IPS DF 19.7 (cell line): ENCODE measurements at places on chromosomes 2 and 18.

- no peak for DNase-seq
Observed at GRCh38 chr18:38663270-38663669, 1097.7 kb upstream of the CELF4 start.

DNA sequence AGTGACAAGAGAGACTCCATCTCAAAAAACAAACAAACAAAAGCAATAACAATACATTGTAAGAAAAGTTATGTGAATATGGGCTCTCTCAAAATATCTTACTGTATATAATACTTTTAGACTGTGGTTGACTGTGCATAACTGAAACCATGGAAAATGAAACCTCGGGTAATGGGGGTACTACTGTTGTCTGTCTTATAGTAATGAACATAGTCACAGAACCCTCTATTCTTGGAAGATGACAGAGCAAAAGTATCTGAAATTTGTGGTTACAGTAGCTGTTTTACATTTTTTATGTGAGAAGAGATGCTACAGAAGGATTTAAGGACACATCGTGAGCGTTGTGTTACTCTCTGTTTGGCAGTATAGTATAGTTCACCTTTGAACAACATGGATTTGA lies 60.5 kb downstream of the MAP4K4 start:
- no peak for DNase-seq

- no peak for DNase-seq
Observed at GRCh38 chr2:84995826-84996225, 24.9 kb downstream of the KCMF1 start.

DNA sequence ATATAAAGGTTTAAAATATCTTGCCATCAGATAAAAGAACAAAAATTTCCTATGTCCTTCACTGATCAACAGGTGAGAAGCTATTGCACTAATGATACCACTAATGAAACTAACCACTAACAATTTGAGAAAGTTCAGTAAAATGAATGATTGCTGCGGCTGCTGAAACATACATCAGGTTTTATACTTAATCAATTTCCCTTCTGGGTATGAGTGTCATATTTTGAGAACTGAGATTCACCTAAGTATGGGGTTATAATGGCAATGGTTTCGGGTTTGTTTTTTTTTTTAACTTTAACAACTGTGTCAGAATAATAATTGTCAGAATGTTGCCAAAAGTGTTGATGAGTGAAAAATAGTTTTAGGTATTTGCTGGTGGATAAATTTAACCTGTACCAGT lies 151.3 kb upstream of the SLC39A10 start:
- no peak for DNase-seq

DNA sequence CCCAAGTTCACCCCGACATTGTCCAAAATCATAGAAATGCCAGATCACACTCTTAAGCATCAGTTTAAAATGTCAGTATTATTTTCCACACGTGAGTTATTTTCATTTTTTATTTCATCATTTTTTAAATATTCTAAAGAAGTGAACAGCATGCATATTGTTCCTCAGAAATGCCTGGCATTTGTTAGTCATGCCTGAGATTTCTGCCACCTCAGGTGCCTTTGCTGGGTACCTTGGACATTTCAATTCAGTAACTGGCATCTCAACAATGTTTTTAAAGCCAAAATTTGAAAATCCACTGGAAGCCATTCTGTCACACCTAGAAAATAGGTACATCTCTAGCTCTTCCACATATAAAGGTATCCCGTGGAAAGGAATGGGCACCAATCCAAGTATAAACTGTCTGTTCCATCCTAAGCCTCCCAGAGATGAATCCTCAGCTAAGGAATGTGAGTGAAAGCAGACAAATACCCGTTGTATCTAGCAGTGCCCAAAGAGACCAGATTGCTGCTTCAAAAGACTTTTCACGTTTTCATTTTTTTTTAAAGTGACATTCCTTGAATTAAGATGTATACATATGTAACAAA lies 159.8 kb downstream of the ZNF385B start:
- DNase-seq = no peak

GRCh38 chr2:44974064-44974715 lies 32.7 kb downstream of the SIX3 start:
- DNase-seq = no peak

GRCh38 chr2:182064019-182064778 lies 78.5 kb downstream of the PPP1R1C start:
- no peak for DNase-seq

DNA sequence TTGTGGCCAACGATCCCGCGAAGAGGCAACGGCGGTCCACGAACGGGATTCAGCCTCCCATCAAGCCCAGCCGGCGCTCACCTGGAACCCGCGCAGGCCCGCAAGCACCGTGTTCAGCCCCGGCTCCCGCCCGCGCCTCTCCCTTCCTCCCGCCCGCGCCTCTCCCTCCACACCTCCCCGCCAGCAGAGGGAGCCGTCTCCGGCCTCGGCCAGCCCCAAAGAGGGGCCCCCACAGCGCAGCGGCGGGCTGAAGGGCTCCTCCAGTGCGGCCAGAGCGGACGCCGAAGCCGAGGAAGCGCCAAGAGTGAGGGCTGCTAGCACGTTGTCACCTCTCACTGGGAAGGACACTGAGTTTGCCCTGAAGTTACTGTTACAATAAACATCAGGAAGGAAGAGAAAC lies 55.3 kb upstream of the LAPTM4A start:
- DNase-seq = no peak

- no peak for DNase-seq
Observed at GRCh38 chr18:33560686-33561370, 17.2 kb upstream of the ASXL3 start.

DNA sequence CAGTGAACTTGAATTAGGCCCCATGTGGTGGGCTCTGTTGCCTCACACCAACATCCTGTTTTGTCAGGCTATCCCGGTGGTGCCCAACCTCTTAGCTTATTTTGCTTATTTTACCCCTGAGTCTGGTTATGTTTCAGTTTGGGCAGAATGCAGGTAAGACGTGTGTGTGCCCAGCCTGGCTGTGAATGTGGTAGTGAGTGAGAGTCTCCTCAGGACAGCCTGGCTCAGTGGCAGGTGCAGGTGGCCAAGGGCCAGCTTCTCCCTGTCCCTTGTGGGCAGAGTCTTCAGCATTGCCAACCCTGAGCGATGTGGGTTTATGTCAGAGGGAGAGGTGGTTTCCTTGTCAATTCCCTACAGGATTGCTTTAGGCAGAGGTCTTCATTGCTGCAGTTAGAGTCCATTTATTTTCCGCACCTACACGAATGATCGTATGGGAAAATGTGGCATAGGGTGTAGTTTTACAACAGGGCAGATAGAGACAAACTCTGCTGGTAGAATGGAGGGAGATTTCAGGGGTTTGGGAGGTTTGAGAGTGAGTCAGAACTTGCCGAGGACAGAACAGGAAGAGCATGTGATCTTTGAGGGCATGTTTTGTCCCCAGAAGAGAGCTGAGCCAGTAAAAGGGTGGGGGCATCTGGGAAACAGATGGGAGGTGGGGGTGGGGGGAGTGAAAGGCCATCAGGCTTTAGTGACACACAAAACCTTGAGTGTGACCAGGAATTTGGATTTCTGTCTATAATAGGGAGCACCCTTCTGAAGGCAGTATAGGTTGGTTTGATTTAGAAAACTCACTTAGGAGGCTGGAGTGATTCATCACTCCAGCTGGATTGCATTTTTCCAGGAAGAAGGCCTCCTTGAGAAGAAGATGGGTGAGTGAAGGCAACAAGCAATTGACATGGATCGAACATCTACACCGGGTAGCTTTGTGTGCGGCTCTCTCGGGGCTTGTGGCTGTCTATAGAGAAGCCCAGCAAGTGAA lies 156.2 kb upstream of the CELF4 start:
- DNase-seq = no peak

GRCh38 chr2:69344305-69344704 lies 42.7 kb downstream of the GFPT1 start:
- no peak for DNase-seq

DNA sequence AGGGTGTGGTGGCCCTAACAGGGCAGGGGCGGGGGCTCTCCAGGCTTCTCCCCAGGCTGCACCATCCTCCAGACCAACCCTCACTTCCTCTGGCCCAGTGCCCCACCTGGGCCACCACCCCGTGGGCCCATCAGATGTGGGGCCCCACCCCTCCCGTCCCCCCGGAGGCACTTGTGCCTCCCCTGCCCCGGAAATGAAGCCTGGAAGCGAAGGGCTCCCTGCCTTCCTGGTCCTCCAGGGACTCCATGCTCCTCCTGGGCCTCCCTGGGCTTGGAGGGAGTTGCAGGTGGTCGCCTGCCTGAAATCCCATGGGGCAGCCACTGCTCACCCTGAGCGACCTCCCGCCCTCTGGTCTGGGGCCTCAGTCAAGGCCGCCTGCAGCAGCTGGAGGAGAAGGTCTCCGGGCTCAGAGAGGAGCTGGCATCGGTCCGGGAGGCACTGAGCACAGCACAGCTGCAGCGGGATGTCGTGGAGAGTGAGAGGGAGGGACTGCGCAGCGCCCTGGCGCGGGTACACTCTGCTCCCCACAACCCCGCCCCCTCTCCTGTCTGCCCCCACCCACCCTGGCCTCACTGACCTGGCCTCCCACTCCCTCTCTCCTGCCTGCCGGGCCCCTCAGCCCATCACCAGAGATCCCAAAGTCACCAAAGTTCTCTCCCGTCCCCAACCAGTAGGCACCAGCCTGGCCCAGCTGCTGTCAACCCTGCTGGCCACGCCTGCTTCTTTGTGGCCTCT lies 28.0 kb downstream of the CROCC2 start:
- no peak for DNase-seq

- no peak for DNase-seq
Observed at GRCh38 chr2:51237626-51238271, 205.8 kb upstream of the NRXN1 start.
